ENCODE measurements at places on chromosomes 4 and X. TPM values are rescaled to one million over a fixed set of nuclear protein-coding genes. Genes with fewer than 3 reads are reported as not detected.
A peak's percentile ranks its signal among the peaks of the same experiment; 100 is the strongest.

The TMEM35A gene
- total RNA-seq, result not detected

DNA sequence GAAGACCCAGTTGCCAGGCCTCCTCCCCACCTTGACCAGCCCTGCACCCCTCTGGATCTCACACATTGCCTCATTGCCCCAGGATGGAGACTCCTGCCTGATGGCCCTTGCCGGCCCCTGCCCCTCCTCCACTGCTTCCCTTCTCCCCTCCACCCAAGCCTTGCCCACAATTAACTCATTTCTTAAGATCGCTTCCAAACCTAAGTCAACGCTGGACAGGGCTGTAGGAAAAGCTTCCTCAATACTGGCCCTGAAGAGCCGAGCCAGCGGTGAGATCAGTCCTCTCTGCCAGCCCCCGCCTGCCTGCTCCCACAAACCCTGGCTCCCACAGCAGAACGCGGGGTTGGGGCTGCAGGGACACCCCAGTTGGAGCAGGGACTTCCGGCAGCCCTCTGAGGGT is 7.5 kb upstream of the HAUS7 start:
- H3K36me3 ChIP-seq, result no peaks in the 10 kb centered on the region
- no peak for DNase-seq
- no peak overlapping the region for H3K4me3 ChIP-seq
- H3K27ac ChIP-seq, result no peak overlapping the region

The NPY2R gene
- total RNA-seq, result not detected

DNA sequence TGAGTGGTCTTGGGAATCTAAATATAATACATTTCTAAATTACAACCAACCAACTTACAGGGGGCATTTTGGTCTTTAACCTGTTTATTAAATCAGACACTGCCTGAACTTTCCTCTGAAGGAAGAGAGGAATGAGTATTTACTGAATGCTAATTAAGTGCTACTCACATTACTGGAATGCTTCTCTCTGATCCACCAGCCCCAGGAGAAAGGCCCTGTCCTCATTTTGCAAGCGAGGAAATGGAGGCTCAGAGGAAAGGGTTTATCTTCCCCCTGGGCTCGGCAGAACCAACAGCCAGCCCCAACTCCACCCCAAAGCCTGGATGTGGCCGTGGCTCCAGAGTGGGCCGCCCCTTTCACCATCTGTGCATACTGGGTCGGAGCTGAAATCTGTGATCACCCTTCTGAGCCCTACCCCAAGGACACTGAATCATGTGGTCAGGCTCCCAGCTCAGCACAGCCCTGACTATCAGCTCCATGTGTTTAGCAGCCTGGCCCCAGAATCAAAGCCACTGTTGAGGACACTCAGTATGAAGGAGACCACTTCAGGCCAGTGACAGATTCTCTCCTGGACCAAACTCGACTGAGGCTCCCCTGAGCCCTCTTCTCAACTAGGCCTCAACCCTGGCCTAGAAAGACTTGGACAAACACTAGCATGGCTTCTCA is 56.7 kb upstream of the ENPP6 start:
- no peak for DNase-seq
- peaks cover 76% of the 10 kb centered on the region for H3K4me1 ChIP-seq
- H3K27ac ChIP-seq, result no peak overlapping the region
- H3K4me3 ChIP-seq, result no peak overlapping the region

The NHS gene
- 11.1 TPM for total RNA-seq

- H3K4me1 ChIP-seq, result no peaks in the 10 kb centered on the region
- H3K36me3 ChIP-seq, result no peaks in the 10 kb centered on the region
- H3K27ac ChIP-seq, result no peak overlapping the region
- DNase-seq, result no peak
Measured at GRCh38 chr4:46254788-46255187, 130.9 kb upstream of the GABRG1 start.

- peaks cover 28% of the 10 kb centered on the region for H3K4me1 ChIP-seq
- DNase-seq, result no peak
- peak overlapping the region; percentile 91 for H3K27ac ChIP-seq
- no peaks in the 10 kb centered on the region for H3K27me3 ChIP-seq
Measured at GRCh38 chrX:148381603-148382002, 118.8 kb upstream of the AFF2 start.

- H3K4me1 ChIP-seq, result no peaks in the 10 kb centered on the region
- DNase-seq, result no peak
- no peaks in the 10 kb centered on the region for H3K27me3 ChIP-seq
- H3K27ac ChIP-seq, result no peak overlapping the region
Measured at GRCh38 chrX:107599450-107599861, 28.9 kb upstream of the PRPS1 start.

The SLC4A4 gene
- 0.15 TPM for total RNA-seq

- H3K4me3 ChIP-seq, result no peak overlapping the region
- H3K27ac ChIP-seq, result no peak overlapping the region
- H3K4me1 ChIP-seq, result peaks cover 10% of the 10 kb centered on the region
- peaks cover 2% of the 10 kb centered on the region for H3K36me3 ChIP-seq
- no peak for DNase-seq
- peaks cover 5% of the 10 kb centered on the region for H3K27me3 ChIP-seq
Measured at GRCh38 chrX:107700317-107700774, 72.0 kb downstream of the PRPS1 start.

All from activated T-helper 1 cell treated with anti-CD3 and anti-CD28 coated beads, Interleukin-12 subunit alpha, Interleukin-12 subunit beta, Interleukin-2, Interleukin-4 antibody, amounts not matched to agents 30 ng/mL and 10 ng/mL and 1 ng/mL, durations not matched to agents 14 hours and 24 hours and 36 hours (primary cell).